Transverse colon (tissue), 4 donors: ENCODE measurements at places on chromosomes 6 and 20.

DNA sequence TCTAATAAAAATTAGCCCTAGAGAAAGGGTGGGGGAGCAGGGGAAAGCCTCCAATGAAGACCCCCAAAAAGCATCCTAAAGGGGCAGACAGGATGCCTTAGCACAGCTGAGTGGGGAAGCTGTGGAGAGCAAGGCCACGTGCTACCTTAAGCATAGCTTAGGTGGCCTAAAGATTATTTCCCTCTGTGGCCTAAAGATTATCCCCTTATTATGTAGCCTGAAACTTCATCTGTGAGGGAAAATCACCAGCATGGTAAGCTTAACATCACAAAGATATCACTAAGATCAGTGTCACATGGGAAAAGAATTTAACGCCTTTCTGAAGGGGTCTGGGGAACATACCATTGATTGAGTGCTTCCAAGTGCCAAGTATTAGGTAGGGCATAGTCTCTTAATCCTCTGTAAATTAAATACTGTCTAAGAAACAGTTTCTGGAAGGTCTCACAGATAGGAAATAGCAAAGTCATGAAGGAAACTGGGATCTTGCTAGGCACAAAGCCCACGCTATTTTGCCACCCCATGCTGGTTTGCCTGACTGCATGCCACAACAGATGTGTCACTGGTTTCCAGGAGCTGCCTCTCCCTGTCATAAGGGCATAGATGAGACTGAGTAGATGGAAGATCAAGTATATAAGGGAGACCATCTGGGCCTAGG is 170.0 kb downstream of the HACE1 start:
- no peaks in the 10 kb centered on the region for H3K27me3 ChIP-seq
- H3K4me1 ChIP-seq = no peaks in the 10 kb centered on the region
- no peak overlapping the region for H3K4me3 ChIP-seq
- no peak for DNase-seq
- H3K36me3 ChIP-seq = no peaks in the 10 kb centered on the region

GRCh38 chr20:47815866-47816265 is 30.6 kb upstream of the SULF2 start:
- no peak overlapping the region for H3K27ac ChIP-seq
- peaks cover 51% of the 10 kb centered on the region for H3K27me3 ChIP-seq
- no peak for DNase-seq
- no peaks in the 10 kb centered on the region for H3K36me3 ChIP-seq
- no peak overlapping the region for H3K4me3 ChIP-seq
- no peaks in the 10 kb centered on the region for H3K4me1 ChIP-seq

DNA sequence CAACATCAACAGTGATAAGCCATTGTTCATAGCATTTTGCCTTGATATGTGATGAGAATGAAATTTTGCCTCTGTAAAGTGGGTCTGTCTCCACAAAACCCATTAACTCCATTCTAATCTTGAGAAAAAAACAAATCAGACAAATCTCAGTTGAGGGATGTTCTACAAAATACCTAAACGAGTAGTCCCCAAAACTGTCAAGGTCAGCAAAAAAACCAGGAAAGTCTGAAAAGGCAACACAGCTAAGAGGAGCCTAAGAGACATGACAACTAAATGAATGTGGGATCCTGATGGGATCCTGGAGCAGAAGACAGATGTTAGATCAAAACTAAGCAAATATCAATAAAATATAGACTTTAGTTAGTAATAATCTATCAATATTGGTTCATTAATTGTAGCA is 431.6 kb upstream of the SPTLC3 start:
- H3K36me3 ChIP-seq = no peaks in the 10 kb centered on the region
- no peak for DNase-seq
- H3K27me3 ChIP-seq = no peaks in the 10 kb centered on the region
- no peak overlapping the region for H3K4me3 ChIP-seq

DNA sequence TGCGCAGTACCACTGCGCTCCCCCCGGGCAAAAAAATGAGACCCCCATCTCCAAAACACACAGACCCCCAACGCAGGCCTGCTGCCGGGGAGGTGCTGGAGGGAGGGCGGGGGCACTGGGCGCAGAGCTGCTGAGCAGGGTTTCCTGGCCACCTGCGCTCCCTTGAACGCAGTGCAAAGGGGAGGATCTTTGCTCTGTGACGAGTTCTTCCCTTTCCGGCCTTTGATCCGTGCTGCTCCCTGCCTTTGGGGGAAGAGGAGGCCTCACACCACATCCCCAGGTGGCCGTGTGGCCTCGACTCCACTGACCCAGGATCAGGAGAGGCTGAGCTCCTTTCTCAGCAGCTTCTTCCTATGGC is 8.9 kb upstream of the COL20A1 start:
- no peaks in the 10 kb centered on the region for H3K27me3 ChIP-seq
- H3K4me3 ChIP-seq = no peak overlapping the region
- peaks cover 20% of the 10 kb centered on the region for H3K36me3 ChIP-seq
- no peaks in the 10 kb centered on the region for H3K4me1 ChIP-seq
- DNase-seq = no peak
- no peak overlapping the region for H3K27ac ChIP-seq
